ENCODE measurements at places on chromosomes 2 and 18.

DNA sequence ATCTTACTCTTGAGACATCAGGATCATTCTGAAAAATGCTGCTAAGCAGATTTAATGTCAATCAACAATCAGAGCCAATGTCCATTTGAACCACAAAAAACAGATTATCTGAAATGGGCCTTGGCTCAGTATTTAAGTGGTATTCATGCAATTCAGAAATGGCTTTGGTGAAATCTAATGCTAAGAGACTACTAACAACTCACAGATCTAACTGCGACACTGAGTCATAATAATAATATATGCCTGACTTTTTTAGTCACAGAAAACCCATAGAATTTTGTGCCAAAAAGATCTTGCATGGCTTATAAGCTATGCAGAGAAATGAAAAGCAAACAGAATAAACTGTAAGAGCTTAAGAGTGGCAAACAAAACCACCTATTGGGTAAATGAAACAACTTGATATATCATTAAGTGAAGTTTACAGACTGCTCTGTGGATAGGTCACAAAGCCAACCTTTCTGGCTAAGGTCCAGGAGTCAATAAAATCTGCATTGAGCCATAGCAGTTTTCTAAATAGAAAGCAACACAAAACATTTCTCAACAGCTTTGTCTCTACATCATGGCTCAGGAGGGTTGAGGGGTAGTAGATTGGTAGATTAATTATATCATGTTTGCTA is 234.3 kb downstream of the LRATD1 start:
- no peak for DNase-seq

DNA sequence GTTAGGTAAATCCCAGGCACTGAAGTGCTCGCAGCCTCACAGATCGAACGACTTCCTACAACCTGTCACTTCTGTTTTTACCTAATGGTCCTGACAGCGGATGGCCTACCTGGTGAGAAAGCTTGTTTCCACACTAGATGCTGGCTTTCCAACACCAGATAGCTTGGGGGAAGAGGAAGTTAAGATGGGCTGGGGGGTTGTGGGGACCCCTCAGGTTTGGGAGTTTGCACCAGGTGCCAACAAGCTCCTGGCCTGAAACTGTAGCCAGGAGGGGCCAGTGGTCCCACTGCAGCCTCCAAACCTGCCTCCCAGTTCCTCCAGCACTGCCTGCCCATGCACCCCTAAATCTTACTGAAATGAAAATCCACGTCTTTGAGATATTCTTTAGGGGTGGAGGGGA is 3.9 kb downstream of the TMEM185B start:
- no peak for DNase-seq

DNA sequence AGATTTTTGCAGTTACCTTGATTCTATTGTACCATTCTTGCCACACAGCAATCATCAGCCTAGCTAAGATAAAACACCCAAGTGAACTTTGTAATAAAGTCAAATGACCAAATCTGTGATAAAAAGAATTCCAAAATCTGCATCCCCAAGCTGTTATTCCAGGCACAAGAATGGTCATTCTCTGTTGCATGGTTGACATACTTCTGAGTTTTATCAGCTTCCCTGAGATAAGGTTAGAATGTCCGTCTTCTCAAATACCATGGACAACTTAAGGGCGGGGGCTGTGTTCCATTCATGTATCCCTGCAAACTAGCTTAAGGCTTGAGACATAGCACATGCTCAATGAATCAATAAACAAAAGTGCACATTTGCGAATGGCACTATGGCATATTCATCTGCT is 8.1 kb upstream of the BMP10 start:
- DNase-seq = no peak

- no peak for DNase-seq
These were observed 112.7 kb upstream of the TACR1 start for GRCh38 chr2:75311993-75312392.

DNA sequence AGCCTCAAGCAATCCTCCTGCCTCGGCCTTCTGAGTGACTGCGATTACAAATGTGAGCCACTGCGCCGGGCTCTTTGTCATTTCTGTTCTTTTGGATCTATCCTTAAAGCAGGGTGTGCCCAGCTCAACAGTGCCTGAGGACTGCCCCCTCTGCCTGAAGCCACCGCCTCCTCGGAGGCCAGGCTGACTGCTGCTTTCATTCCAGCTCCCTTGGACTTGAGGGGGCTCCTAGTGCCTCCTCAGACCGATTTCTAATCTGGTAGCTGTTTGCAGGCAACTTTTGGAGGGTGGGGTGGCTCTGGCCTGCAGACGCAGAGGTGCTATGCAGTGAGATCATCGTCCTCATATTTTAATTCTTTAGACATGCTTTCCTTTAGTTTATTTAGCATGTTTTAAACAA is 35.9 kb upstream of the KLF11 start:
- DNase-seq = no peak

GRCh38 chr2:113274432-113274831 is 4.3 kb downstream of the PAX8 start:
- no peak for DNase-seq

DNA sequence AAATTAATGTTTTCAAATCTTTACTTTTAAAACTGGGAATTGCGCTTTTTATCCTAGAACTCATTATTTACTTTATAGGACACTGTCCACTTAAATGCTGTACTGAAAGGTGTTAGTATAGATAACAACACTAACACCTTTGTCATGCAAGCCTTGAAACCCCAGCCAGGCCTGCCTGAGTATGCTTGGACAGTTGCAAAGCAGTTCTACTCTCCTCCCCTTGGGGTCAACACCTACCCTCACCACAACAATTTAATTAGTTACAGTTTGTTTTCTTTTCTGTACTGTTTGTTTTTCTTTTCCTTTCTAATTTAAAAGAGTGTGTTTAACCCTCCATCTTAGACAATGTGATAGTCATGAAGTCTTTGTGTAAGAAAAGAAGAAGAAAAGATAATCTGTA is 18.9 kb upstream of the FAM98A start:
- DNase-seq = no peak

DNA sequence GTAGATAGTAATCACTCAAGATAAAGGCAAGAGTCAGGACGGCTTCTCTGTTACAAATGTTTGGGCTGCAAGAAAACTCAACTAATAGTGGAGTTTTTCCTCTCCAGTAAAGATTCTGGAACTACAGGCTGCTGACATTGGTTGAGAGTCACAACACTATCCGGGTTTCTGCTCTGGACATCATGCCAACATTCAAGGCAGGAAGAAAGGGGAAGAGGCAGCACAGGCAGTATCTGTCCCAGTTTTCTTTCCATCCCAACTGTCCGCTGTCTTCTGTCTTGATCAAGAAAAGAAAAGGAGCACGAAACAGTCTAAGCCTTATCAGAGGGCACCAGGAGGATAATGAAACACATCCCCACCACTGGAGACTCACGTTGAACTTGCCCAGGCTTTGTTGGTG is 132.1 kb downstream of the MAIP1 start:
- no peak for DNase-seq

- no peak for DNase-seq
These were observed 504.2 kb downstream of the EIPR1 start for GRCh38 chr2:2873450-2873811.

- no peak for DNase-seq
These were observed 192.6 kb upstream of the MYT1L start for GRCh38 chr2:2523461-2524347.

- no peak for DNase-seq
These were observed 667.2 kb downstream of the DCDC2C start for GRCh38 chr2:4370422-4371090.

DNA sequence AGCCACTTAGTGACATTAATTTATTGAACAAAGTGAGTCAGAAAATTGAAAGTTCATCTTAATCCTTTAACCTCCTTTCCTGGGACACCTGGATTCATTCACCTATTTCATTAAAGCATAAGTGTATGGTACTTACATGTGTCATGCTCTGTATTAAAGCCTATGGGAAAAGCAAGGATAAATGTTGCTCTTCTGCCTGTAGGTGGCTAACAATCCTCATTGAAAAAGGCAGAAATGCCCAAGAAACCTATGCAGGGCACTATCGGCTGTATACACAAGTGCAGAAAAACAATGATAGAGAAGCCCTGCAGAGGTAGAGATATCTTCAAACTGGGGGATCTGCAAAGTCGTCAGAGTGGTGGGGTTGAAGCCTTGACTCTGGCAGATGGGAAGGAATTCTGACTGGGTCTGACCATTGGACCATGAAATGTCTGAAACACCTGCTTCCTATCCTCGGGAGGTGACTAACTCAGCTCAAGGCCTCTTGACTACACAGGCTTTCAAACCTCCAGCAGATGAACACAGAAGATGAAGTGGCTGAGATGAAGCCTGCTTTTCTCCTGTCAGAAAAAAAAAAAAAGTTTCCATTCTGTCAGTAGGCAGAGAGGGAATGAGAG is 83.1 kb downstream of the DCC start:
- no peak for DNase-seq

DNA sequence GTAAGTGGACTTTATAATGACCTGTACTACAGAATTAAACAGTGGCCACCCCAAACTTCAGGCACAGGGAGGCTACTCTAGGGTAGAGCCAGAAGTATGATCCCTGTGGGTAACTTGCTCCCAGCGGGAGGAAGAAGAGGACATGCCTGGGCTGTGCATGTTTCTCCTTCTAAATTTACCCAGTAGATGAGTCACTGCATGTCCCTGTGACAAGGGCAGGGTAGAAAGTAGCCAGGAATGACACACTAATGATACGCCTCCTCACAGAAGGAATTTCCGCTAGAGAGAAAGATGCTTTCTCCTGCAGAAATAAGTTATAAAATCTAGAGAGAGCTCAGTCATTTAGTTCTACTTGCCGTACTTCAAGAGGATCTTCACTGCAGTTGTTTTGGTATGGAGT is 7.5 kb downstream of the ACYP2 start:
- DNase-seq = no peak

DNA sequence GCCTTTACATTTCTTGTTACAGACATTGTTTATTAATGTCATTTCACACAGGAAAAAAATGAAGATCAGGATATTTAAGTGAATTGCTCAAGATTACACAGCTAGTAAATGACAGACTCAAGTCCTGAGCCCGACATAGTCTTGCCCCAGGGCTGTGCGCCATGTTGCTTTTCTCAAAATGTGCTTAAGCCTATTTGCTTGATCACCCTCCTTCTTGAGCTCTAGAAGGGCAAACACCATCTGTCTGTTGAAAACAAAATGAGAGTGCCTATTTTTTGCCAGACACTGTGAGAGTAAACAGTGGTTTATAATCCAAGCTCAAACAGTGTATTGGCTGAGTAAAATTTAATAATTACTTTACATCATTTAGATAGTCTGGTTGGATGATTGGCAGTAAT is 34.8 kb upstream of the HNMT start:
- no peak for DNase-seq

DNA sequence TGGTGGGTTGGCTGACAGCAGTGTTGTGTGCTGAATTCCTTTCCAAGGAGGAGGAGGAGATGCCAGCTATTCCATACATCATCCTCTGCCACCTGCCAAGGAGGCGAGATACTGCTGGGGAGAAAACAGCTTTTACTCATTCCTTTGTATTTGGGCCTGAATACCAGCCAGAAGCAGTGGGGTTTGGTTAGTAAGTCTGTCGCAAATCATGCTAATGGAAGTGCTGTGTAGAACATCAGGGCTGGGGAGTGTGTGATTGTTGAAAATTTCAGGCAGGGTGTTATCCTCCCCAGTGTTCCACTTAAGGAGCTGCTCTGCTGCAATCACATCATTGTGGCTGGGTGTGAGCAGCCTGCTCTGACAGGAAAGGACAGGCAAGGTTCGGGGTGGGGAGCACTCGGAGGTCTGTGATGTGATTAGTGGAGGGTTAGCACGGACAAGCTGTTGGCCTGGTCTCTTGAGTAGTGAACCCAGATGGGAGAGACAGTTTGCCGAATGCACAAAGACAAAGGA is 128.2 kb upstream of the DLX2 start:
- no peak for DNase-seq

GRCh38 chr2:16129716-16130540 is 189.6 kb downstream of the MYCN start:
- no peak for DNase-seq

Data from stimulated activated CD8-positive, alpha-beta memory T cell treated with anti-CD3 and anti-CD28 coated beads, Interleukin-4, amount 100 ng/mL, for 24 hours (primary cell).